ENCODE measurements at places on chromosomes 2 and 18.

- DNase-seq, result no peak
These were observed 1097.1 kb upstream of the SLC39A10 start for GRCh38 chr2:194559964-194560363.

- DNase-seq, result no peak
These were observed 205.9 kb downstream of the MYO1B start for GRCh38 chr2:191451116-191451515.

DNA sequence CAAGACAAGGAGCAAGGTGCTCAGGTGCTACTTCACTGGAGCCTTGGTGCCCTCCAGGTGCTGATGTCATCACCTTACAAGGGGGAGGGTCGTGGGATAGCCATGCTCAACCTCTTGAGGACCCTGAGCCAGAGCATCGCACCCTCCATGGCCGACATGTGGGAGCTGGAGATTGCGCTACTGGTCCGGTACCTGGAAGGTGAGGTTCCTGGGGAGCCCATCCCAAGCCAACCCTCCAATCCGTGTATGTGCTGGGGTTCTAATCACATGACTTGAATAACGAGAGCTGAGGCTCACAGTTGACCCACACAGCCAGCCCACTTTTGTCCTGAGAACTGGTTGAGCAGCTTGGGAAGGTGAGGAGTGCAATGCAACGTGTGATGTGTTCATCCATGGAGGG is 25.9 kb downstream of the MROH2A start:
- DNase-seq, result no peak

- DNase-seq, result no peak
These were observed 158.5 kb downstream of the GALNT3 start for GRCh38 chr2:165635532-165635931.

GRCh38 chr2:169050476-169051240 is 18.7 kb upstream of the DHRS9 start:
- DNase-seq, result no peak

Data from stimulated activated CD8-positive, alpha-beta memory T cell treated with anti-CD3 and anti-CD28 coated beads, Interleukin-15, amount 100 ng/mL, for 1 hour (primary cell).